ENCODE measurements at places on chromosomes 7 and 10.

DNA sequence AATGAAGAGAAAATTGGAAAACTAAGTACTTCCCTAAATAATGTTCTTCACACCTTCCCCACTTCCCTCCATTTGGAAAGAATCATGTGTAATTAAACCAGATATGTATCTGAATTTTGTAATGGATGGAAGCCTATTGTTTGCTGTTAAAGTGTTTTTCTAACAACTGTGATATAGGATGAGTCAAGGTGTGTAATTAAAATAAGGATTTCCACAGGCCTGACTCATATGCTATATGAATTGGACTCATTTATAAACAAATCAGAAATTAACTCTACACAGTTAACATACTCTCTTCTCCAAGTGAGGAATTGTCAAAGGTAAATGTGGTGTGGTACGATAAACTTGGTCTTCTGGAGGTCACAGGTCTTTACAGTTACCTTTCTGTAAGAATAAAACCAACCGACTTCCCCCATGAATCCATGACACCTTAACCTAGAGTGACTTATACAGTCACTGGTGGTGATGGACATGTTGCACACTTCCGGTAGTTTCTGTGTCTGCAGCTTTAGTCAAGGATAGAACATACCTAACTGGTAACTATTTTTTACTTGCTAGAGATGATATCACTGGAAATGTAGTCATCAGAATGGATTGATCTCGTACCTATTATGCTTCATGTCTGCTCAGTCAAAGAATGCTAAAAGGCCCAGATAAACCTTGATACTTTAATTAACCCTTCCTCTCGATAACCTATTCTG is 12.8 kb downstream of the PNLIPRP3 start:
- no peak for DNase-seq

GRCh38 chr10:96972264-96972663 is 140.2 kb downstream of the LCOR start:
- DNase-seq = no peak

DNA sequence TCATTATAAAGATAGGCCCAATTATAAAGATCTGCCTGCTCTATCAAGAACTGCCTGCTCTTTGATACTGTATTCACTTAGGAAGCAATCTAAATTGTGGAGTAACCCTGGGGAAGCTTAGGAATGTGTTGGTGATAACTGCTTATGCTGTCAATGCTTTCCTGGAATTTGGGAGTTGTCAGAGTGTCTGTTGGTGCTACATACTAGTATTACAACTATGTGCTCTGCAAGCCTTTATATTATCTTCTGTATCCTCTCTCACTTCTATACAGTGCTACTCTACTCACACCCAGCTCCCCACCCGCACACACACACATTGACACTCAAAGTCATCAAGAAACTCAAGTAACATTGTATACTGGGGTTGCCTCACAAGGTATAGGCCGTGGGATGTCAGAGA is 6.1 kb downstream of the ZNF277 start:
- DNase-seq = no peak

GRCh38 chr10:6918305-6918704 is 338.2 kb upstream of the PRKCQ start:
- peak; percentile 52 for DNase-seq

DNA sequence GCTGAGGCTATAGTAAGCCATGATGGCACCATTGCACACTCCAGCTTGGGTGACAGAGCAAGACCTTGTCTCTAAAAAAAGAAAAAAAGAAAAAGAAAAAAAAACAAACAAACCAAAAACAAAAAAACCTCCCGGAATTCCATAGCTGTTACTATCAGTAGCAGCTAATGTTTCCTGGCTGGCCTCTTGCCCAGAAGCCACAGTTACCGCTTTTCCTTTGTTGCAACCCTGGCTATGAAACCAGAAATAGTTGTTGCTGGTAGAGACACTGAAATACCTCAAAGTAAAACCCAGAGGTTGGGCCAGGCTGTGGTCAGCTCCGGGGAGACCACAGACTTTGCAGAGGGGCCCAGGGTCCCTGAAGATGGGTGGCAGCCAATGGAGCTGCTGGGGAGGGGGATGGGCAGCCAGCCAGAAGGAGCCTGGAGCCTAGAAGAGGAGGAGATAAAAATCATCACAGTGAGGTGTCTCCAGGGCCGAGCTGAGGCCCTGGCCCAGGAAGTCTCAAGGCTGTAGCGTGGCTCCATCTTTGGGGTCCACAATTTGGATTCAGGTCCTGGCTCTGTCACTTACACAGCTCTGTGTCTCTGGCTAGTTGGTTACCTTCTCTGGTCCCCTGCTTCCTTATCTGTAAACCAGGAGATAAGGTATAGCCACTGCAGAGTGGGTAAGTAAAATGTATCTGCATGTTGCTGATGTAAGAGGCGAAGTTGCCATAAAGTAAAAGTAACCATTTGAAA is 3.4 kb upstream of the CHST12 start:
- DNase-seq = peak; percentile 49

DNA sequence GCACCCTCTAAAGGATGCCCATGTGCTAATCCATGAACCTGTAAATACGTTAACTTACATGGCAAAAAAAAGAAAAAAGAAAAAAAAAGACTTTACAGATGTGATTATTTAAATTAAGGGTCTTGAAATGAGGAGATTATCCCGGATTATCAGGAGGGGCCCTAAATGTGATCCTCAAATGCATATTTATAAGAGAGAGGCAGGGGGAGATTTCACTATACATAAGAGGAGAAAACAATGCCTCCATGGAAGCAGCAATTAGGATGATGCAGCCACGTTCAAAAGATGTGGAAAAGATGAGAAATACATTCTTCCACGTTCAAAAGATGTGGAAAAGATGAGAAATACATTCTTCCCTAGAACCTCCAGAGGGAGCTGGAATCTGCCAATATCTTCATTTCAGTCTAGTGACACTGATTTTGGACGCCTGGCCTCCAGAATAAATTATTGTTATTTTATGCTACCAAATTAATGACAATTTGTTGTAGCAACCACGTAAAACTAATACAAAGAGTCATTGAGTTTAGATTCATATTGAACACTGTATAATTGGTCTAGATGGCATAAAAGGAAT is 328.4 kb upstream of the GNAI1 start:
- DNase-seq = no peak

- DNase-seq = no peak
Observed at GRCh38 chr7:137992550-137993394, 9.1 kb downstream of the CREB3L2 start.

GRCh38 chr7:151987748-151988529 is 31.7 kb downstream of the GALNTL5 start:
- no peak for DNase-seq

DNA sequence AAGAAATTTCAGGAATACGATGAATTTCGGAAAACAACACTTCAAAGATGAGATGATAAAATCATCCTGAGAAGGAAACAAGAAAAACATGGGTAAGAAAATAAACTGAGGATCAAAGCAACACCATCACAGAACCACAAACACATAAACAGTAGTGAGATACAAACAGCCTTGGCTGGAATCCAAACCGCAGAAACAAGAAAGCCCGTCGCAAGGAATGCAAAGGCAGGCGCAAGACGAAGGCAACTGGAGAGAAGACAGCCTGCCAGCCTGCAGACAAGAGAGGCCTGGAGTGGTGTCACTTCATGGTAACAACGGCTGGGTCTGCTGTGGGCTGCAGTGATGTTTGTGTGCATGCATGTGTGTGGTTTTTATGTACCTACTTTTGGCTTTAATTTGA is 61.8 kb upstream of the DRGX start:
- DNase-seq = no peak

DNA sequence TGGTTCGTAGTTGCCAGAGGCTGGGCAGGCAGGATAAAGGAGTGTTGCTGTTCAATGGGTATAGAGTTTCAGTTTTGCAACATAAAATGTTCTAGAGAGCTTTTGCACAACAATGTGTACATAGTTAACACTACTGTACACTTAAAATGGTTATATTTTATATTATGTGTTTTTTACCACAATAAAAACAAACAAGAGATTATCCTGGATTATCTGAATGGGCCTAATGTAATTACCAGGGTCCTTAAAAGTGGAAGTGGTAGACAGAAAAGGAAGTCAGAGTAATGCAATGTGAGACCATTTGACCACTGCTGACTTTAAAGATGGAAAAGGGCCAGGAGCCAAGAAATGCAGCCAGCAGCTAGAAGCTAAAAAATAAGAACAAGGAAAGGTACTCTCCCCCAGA is 159.7 kb downstream of the SGMS1 start:
- DNase-seq = peak; percentile 54

GRCh38 chr10:58106211-58107035 is 161.3 kb downstream of the IPMK start:
- DNase-seq = no peak

DNA sequence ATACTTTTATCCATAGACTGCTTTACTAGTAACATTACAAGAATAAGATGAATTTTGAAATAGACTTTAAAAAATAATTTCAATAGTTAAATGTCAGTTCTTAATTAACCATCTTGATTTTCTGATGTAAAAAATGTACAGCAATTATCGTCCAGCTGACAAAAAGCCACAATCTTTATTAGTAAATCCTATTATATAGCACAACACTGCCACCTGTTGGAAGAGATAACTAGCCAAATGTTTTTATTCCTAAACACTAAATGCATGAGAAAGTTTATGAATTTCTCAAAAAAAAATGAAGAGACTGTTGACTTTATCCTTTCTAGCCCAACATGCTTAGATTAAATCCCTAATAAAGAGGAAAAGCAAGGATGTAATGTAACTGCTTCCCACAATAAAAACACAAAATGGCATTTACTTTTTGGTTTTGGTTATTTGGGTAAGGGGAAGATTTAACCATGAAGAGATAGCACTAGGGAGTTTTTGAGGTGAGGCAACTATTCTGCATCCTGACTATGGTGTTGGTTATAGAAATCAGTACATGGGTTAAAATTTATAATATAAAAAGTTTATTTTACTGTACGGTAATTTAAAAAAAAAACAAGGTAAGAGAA is 8.0 kb downstream of the COA1 start:
- peak; percentile 73 for DNase-seq

DNA sequence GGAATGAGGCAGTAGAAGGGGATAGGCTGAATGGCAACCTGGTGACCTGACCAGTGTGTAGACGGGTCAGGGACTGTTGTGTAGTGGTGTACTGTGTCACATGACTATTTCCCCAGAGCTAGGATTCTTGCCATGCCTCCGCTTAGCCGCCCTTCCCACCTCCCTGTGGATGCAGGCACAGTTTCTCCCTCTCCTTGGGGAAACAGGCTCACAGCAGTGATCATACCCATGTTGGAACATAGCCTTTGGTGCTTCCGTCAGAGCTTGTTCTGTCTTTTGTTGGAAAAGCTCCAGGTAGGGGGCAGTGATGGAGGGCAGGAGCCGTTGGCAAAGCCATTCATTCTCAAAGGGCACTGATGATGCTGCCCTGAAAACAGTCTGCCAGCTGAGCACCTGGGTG is 44.3 kb downstream of the OGDH start:
- no peak for DNase-seq

DNA sequence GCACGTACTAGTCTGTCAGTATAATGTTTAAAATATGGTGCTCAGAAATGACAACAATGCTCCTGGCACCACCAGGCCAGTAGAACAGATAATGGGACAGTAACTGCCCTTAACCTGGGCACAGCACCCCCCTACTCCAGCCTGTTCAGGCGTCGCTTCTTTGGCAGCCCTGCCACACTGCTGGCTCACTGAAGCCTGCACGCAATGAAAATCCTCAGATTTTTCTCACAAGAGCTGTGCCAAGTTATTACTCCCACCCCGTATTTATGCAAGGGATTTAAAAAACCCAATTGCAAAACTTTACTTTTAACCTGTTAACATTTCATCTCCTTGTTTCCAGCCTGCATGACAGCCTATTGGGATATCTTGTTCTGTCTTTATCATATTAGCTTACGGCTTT is 56.6 kb upstream of the LAMB1 start:
- no peak for DNase-seq

DNA sequence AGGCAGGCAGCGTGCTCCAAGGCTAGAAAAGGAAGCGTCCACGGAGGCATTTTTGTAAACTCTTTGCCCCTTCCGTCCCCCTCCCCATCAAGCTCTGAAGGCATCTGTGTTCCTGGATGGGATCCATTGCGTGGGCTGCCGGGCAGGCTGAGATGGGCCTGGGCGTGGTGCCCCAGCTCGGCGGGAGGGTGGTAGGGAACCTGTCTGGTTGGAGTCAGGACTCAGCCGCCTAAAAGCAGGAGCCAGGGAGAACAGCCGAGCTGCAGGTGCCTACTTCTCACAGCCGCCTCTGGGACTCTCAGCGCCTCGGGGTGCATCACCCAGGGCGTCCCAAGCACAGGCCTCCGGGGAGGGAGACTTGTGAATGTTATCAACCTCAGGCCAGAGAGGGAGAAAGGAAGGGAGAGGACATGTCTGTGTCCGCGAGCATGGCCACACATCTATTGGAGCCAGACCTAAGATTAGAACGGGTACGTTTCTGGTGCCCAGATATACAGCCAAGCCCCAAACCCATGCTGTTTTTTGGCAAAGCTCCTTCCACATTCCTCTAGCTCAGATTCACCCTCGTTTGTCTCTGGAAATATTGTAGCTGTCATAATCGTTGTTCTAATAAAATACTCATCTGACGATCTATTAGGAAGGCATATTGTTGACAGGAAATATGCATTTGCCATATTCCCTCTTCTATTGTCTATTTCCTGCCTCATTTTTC is 48.6 kb upstream of the CTBP2 start:
- DNase-seq = no peak

DNA sequence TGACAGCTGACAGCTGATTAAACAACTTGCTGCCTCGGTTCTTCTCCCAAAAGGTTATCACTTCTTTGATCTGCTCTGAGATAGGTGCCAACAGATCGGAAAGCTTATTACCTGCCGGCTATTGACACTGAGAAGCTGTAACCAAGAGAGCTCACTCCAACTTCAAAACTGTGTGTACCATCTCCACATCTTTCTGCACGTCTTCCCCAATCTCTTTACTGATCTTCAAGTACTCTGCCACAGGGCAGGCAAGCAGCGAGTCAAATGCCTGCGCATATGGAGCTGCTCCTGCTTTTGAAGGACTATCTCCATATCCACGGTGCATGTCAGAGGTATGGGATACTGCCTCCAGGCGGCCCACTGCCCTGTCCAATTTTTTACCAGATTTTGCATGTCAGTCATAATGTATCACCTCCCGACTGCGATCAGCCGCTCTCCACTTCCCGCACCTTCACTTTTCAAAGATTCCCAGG is 352 bp upstream of the ZNF485 start:
- DNase-seq = no peak

- DNase-seq = no peak
Observed at GRCh38 chr7:97580205-97580604, 151.7 kb upstream of the TAC1 start.

- DNase-seq = no peak
Observed at GRCh38 chr7:2837496-2837895, 6.6 kb downstream of the GNA12 start.

- no peak for DNase-seq
Observed at GRCh38 chr10:70749756-70750155, 35.4 kb downstream of the TBATA start.

Measured in suppressor macrophage treated with lipopolysaccharide for 4 hours (primary cell).